ENCODE measurements at places on chromosomes 2 and 18. TPM values are rescaled to one million over a fixed set of nuclear protein-coding genes. Genes with fewer than 3 reads are reported as not detected.

- no peak for DNase-seq
Observed at GRCh38 chr18:72819050-72819449, 48.7 kb downstream of the NETO1 start.

- peak; percentile 93 for DNase-seq
Observed at GRCh38 chr2:32711219-32711618, 83.4 kb downstream of the TTC27 start.

GRCh38 chr2:9388950-9389911 lies 34.1 kb downstream of the ITGB1BP1 start:
- DNase-seq: no peak

DNA sequence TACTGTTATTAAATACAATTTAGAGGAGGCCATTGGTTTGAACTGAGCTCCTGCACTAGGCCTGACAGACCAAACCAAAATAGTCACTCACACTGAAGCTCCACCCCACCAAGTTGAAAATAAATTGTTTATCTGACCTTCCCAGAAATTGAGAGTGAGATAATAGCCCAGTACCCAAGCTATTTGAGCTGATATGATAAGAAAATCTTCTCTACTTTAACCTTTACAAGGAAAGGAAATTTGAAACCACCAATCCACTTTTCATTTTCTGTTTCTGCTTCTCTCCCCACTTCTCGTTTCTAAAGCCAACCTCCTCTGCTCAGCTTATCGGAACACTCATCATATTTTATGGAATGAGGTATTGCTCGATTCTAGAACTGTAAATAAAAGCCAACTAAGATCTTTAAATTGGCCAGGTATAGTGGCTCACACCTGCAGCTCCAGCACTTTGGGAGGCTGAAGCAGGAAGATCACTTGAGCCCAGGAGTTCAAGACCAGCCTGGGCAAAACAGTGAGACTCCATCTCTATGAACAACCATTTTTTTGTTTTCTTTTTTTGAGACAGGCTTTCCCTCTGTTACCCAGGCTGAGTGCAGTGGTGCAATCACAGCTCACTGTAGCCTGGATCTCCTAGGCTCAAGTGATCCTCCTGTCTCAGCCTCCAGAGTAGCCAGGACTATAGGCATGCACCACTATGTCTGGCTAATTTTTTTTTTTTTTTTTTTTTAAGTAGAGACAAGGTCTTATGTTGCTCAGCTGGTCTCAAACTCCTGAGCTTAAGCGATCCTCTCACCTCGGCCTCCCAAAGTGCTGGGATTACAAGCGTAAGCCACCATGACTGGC lies 13.3 kb upstream of the GALM start:
- no peak for DNase-seq

Gene ALKAL2
- total RNA-seq: not detected

- no peak for DNase-seq
Observed at GRCh38 chr18:36545821-36546427, 248.4 kb downstream of the FHOD3 start.

DNA sequence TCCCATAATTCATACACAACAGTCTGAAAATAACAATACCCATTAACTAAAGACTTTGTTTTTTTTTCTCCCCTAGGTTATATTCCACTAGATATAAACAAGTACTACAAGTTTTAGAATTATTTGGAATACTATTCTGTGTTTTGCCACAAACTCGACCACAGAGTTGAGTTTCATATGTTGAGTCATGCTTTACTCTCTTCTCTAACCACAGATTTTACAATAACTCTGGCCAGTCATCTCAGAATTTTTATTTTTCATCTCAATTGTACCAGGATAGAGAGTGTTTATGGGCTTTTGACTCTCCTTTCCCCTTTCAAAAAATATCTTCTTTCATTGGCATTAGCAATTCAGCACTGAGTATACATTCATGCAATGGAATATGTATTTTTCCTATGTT lies 348.7 kb upstream of the GALNT5 start:
- DNase-seq: no peak

GRCh38 chr2:121634354-121635307 lies 14.6 kb downstream of the CLASP1 start:
- DNase-seq: peak; percentile 39

DNA sequence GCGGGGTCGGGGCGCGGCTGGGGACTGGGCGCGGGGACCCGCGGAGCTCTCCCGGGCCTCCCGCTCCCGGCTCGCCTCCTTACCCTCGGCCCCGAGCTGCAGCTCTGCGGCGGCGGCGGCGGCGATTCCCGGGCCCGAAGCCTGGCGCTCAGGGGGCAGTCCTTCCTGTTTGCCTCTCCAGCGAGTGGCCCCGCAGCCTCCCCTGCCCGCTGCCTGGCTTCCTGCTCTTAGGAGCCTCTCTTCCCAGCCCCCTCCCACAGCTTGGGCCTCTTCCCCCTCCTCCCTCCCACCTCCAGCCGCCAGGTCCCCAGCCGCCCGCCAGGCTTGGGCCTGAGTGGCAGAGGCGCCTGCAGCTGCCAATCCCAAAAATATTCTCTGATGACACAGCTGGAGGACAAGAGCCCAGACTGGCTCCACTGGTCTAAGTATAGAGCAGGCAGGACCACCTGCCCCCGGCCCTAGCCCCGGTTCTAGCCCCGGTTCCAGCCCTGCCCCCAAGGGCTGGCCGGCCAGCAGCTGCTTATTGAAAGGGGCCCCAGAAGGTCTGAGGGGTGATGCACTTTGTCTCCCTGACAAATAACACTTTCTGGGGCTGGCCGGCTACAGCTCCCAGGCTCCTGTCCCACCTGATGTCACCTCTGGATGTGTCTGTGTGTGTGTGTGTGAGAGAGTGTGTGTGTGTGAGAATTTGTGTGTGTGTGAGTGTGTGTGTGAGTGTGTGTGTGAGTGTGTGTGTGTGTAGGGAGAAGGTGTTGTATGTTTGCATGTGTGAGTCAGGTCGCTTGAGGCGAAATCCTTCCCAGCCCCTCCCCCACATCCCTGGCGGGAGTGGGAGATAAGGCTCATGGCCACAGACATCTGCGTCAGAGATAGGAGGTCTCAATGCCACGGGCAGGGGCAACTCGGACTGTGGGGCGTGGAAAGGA lies at the start of gene OBSL1:
OBSL1 (minus strand) TSS at position 229 of the 926 bp plus-strand sequence. CDS start 307 bp downstream, outside the sequence.
- peak; percentile 61 for DNase-seq

GRCh38 chr2:232073026-232073425 lies 111.5 kb downstream of the DIS3L2 start:
- peak; percentile 88 for DNase-seq

DNA sequence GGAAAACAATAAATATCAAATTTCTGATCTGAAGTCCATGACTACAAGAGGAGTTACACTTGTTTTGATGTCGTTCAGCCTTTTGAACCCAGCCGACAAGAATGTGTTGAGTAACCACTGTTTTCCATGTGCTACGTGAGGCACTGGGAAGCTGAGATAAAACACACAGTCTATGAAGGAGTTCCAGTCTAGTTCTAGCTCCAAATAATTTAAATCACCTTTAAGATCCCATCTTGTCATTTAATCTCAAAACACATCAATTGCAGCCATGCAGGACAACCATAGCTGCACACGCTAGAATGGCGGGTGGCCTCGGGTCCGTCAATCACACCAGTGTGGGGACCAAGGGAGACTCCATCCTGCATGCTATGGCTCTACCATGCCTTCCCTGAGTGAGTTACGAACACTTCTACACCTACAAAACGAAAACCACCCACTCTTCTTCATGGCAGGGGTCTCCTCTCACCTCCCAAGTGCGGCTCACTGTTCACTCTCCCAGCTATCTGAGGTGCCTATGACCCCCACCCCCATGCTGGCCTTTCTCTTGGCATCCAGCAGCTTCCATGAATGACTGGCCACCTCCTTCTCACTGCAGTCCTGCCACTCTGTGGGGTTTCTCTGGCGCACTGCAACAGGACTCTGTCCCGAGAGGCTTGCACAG lies 3.8 kb downstream of the FHL2 start:
- peak; percentile 79 for DNase-seq

DNA sequence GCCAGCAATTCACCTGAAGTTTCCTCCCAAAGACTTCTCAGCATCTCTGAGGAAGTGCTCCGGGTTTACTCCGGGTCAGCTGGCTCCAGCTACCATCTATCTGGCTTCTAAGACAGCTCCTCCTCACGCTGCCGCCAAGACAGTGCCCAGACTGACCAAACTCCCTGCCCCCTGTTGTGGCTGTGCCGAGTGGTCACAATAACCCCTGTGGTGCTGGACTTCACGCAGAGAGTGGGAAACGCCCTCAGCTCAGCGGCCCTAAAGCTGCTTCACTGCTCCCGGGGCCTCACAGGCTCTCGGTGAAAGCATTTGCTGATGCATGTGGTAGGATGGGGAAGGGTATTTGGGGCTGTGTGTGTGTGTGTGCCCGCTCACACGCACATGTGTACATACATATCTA lies 154.8 kb upstream of the ZNF236 start:
- DNase-seq: no peak

Gene KRTCAP3
- 4.6 TPM for total RNA-seq

DNA sequence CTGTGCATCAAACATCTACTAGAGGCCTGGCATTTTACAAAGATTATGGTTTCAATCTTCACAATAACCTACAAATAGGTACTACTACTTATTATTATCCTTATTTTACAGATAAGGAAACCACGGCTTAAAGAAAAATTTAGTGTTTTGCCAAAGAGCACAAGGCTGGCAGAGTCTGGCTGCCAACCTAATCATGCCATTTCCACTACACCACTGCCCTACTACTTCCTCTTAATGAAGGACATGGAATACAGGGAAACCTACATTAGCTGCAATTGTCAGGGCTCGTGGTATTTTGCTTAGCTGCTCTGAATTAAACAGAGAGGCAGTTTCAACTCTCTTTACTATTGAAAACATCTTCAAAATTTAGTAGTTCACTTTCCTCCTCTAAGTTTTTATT lies 5.9 kb downstream of the MBOAT2 start:
- no peak for DNase-seq

DNA sequence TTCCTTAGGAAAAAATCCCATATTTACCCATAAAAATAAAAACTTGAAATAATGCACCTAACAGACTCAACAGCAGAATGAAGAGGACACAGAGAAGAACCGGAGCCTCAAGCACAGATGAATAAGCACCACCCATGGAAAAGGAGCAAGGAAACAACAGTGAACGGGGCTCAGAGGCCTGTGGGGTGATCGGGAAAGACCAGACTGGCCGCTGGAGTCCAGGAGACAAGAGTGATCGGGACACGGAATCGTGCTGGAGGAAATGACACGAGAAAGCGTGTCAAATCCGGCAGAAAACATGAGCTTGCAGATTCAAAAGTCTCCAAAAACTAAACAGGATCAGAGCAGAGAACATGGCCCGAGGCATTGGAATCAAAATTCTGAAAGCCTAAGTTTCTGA lies 448.0 kb upstream of the SALL3 start:
- DNase-seq: no peak

Gene RNF144A
- total RNA-seq: 28.8 TPM
